Fibroblast of villous mesenchyme (primary cell): ENCODE measurements at places on chromosomes 4 and X. TPM values are rescaled to one million over a fixed set of nuclear protein-coding genes. Genes with fewer than 3 reads are reported as not detected.
A peak's percentile ranks its signal among the peaks of the same experiment; 100 is the strongest.

PDGFRA gene
- 208 and 295 TPM in 2 replicates for total RNA-seq

GRCh38 chr4:173167758-173168395 lies 734 bp upstream of the GALNT7 start:
- DNase-seq = no peak

USP17L24 gene
- total RNA-seq = not detected in 2 replicates

DNA sequence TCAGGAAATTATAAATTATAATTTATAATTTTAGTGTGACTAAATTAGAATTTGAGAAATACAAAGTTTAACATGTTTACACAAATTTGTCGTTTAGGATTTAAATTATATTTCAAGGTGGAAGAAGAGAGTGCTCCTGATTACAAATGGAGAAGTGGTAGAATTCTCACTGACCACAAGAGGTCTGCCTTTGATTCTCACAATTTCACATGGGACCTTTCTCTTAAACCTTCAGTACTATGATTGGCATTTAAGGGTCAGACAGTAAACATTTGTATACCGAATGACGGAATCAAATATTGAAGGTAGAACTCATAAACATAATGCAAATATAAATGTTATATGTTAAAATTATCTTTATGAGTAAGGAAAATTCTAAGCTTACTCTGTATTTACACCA lies 171.7 kb downstream of the SLIT2 start:
- DNase-seq = no peak

GRCh38 chrX:123988423-123989111 lies 27.1 kb downstream of the STAG2 start:
- DNase-seq = no peak

GRCh38 chrX:150058728-150059127 lies 120.4 kb upstream of the EOLA2 start:
- peak; percentile 61 for DNase-seq

DNA sequence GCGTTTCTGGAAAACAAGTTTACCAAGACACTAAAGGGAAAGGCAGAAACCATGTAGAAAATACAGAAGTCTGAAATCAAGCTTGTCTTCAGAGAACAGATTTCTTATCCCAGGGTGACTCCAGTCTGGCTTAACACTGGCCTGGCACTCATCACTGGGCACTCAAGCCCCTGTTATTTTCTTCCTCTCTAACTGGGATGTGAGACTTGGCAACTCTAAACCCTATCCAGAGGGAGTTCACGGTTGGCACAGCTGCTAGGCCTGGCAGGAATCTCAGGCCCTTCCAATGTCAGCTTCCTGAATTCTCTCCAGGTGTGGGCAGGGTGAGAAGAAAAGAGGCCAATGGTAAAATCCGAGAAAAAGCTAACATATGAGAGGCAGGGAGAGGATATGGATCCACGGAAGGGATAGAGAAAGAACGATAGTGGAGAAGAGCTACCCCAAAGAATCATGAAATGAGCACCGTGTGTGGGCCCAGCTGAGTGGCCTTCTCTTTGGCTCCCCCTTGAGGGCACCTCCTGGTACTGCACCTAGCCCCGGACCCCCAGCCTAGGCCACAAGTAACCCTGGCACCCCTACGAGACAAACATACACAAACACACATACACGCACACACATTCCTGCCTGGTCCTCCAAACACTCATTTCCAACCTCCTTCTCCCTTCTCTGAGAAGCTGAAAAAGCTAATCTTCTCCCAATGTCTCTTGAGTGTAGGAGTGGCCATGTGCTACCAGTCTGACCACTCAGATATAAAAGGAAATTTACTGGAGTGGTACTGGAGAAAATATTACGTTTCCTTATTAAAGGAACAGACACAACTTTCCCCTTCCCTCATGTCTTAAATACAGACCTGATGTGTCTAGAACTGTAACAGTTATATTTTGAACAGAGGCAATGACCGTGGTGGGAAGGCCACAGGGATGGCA lies 16.6 kb upstream of the PTCHD1 start:
- DNase-seq = no peak

DNA sequence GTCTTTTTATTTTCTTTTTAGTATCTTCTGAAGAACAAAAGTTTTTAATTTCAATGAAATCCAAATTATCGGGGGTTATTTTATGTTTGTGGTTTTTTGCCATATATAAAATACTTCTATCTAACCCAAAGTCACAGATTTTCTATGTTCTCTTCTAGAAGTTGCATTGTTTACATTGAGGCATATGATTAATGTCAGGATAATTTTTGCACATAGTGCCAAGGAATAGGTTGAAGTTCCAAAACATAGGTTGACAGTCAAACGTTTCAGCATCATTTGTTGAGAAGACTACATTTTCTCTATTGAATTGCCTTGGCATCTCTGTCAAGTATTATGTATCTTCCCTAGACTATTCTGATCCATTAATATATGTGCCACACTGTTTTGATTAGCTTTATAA lies 64.5 kb downstream of the ANKRD17 start:
- no peak for DNase-seq

GRCh38 chrX:42107495-42108488 lies 184.4 kb upstream of the CASK start:
- no peak for DNase-seq

SLIT2 gene
- 8.4 and 20.7 TPM in 2 replicates for total RNA-seq

GRCh38 chr4:102163404-102164140 lies 181.7 kb downstream of the SLC39A8 start:
- DNase-seq = peak; percentile 64

GRCh38 chr4:11488657-11489452 lies 60.2 kb upstream of the HS3ST1 start:
- DNase-seq = no peak

PLXNA3 gene
- 16.8 and 26.8 TPM in 2 replicates for total RNA-seq

GRCh38 chr4:165048170-165048569 lies 5.5 kb upstream of the TRIM75 start:
- no peak for DNase-seq

DNA sequence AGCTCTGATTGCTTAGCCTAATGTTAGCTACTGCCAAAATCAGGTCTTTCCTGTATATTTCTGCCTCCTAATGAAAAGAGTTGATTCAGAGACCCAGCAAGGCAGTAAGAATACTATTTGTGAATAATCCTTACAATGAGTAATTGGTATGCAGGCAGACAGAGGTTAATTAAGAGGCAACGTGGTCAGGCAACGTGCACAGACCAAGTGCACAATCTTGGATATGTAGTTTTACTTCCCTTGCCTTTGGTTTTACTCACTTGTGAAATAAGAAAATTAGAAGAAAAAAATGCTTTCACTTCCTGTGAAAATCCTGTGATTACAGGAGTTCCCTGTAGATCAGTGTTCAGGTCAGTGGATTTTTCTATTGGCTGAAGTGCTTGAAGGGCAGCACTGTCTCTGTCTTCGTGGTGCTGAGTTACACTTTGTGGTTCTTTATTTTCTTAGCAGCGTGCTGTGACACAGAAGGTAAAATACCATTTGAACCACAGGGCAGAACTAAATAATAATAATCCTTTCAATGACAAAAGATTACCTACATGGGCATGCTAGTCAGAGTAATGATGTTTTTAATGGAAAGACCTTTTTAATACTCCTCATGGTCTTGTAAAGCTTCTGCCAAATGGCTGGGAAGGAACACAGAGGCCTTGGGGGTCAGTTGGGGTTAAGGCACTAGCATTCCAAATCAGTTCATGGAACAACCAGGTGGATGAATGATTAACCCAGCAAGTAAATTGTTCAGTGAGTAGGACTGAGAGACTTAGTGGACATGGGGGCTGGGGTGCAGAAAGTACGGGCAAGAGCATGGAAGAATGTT lies 430.9 kb downstream of the MAPK10 start:
- peak; percentile 27 for DNase-seq

MID2 gene
- 21.6 and 33.2 TPM in 2 replicates for total RNA-seq

DNA sequence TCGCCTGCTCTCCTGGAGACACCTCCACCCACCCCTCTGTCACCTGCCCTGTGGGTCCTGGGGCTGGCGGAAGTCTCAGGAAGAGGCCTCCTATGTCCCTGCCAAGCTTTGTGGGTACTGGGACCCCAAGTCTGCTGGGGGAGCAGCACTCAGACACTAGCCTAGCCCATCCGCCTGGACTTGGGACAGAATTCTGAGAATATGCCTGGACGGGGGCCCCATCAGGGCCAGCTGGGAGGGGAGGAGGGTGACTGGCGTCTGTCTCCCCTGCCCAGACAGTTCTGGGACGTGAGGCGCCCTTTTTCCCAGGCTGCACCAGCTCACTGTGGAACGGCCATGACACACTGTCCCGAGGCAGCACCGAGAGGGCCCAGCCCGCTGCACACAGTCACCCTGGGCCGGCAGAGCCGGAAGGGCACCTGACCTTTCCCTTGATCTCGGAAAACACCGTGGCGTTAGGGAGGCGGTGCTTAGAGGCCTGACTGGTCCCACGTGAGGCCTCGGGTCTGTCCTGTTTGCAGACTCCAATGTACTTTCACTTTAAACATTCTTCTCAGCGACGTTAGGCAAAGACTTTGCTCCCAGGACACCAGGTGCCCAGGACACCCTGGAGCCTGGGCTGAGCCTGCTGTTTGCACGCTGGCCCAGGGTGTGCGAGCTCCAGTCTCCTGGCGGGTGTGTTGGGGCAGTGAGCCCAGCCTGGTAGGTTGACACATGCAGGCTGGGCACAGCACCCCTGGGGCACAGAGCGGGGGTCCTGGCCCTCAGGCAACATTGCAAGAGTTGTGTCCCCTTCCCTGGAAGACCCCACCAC lies 700 bp downstream of the SLC26A1 start:
- peak; percentile 57 for DNase-seq

VCX3B gene
- not detected in 2 replicates for total RNA-seq

DNA sequence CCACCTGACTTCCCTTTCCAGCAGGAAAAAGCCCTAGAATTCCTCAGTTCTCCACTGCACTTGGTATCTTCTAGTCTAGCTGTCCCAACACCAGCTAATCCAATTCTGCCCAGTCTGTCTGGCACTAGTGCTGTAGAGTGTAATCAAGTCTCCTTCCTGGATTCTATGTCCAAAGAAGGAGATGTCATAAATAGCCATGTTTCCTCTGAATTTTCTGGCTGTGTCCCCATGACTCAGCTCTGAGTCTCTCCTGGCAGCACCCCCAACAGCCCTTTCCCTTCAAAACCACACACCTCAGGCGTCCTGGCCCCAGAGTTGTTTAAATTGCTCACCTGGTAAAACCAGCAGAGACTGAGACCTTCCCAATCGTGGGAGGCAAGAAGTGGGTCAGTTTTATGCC lies 197.2 kb downstream of the GRXCR1 start:
- no peak for DNase-seq

DNA sequence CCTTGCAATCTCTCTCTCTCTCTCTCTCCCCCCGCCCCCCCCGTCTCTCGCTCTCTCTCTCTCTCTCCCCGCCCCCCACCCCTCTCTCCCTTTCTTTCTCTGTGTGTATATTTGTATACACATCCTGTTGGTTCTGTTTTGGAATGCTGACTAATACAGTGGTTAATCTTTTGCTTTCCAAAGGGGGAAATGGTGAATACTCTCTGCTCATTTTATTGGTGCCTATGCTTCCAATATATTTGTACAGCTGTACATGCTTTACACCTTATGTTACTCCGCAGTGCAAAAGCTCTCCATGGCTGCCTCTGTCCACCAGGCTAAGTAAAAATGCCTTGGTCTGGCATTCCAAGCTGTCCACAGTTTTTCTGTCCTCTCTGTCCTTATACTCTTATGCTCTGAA lies 158.8 kb downstream of the RBMX2 start:
- DNase-seq = no peak

DNA sequence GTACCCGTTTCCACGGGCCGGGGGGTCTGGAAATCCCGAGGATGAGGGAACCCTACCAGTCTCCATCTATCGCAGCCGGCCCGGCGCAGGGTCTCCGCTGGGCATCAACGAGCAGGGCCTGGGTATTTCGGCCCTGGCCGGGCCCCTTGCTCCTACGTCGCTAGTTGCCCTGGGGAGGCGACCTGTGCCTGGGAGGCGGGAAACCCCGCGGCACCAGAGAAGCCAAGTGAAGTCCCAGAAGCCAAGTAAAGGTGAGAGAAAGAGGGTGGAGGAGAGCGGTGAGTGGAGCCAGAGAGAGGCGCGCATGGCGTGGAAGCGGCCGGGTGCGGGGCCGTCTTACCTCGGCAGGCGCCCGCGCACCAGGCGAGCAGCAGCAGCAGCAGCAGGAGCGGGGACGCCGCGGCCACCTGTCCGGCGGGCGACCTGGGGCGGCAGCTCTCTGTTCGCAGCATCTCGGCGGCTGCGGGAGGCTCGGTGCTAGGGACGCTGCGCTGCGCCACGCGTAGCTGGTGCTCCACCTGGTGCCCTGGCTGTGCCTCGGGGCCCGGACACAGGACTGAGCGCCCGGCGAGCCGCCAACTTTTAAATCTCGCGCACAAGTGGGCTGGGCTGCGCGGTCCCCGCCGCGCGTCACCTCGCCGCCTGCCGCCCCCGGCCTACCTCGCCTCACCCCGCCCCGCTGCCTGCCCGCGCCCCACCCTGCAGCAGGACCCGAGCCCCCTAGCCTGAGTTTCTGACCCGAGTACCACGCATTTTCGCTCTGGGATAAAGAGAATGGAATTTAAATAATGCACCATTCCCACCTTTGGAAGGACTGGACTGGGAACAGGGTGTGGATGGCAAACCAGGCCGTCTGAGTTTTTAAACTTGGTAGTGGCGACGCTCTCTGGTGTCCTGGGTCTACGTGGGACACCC lies at the start of gene NMU:
Gene NMU (minus strand): TSS at position 558 of the 915 bp plus-strand sequence. CDS start 106 bp downstream, at position 452.
- no peak for DNase-seq

HSD17B13 gene
- total RNA-seq = under 0.01 TPM in 1 of 2 replicates, not detected in the other

DNA sequence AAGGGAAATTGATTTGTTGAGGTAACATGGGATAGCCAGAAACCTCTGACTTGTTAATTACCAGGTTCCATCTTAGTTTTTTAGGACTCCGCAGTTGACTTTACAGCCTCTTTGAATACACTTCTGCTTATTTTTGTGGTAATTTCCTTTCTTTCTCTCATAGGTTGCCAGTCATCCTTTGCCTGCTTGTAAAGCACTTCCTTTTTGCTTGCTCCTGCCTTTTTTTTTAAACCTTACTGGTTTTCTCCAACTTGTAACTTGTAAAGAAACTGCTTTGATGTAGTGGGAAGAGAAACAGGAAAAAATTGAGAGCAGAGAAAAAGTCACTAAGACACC lies 2.6 kb downstream of the PGK1 start:
- no peak for DNase-seq

- no peak for DNase-seq
These were observed 108.1 kb downstream of the UCHL1 start for GRCh38 chr4:41364876-41365275.

GRCh38 chrX:47093248-47093647 lies 15.0 kb downstream of the RGN start:
- peak; percentile 53 for DNase-seq

GRCh38 chr4:153154007-153154975 lies 50.0 kb upstream of the TRIM2 start:
- peak; percentile 69 for DNase-seq
